HFFc6 (cell line): ENCODE measurements at places on chromosomes 5 and 9. TPM values are rescaled to one million over a fixed set of nuclear protein-coding genes. Genes with fewer than 3 reads are reported as not detected.

GRCh38 chr5:111043712-111044506, 27.6 kb upstream of the TSLP start:
- H3K27ac ChIP-seq = no peak overlapping the region
- H3K4me3 ChIP-seq = no peak overlapping the region
- H3K27me3 ChIP-seq = peaks cover 2% of the 10 kb centered on the region
- DNase-seq = no peak

DNA sequence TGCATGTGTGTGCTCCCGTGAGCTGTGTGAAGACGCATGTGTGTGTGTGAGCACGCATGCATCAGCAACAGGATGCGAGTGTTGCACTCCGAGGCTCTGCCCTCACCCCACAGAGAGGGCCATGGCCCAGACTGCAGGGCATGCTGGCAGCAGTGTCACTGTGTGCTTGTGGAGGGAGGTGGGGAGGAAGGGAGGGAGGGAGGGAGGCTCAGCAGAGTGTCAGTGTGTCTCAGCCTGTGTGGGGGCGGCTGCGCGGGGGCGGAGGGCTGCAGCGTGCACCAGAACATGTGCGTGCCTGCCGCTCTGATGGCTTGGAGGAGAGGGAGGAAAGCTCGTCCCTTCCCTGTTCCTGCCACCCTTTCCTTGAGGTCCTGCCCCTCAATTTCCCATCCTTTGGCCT, 5.3 kb downstream of the CAMK2A start:
- H3K4me1 ChIP-seq = peaks cover 49% of the 10 kb centered on the region
- H3K27ac ChIP-seq = no peak overlapping the region
- peaks cover 4% of the 10 kb centered on the region for H3K27me3 ChIP-seq
- no peak for DNase-seq
- H3K4me3 ChIP-seq = no peak overlapping the region

- no peak overlapping the region for H3K27ac ChIP-seq
- DNase-seq = peak; percentile 25
- no peaks in the 10 kb centered on the region for H3K36me3 ChIP-seq
- peak overlapping the region; percentile 44; the same call in 1 of the 2 replicates for H3K4me3 ChIP-seq
- peaks cover 22% of the 10 kb centered on the region for H3K27me3 ChIP-seq
These were observed 84.5 kb downstream of the ACER2 start for GRCh38 chr9:19493174-19493811.

- H3K4me3 ChIP-seq = no peak overlapping the region
- no peak overlapping the region for H3K27ac ChIP-seq
- DNase-seq = no peak
- H3K27me3 ChIP-seq = no peaks in the 10 kb centered on the region; the same call in 1 of the 2 replicates
- no peaks in the 10 kb centered on the region; the same call in 1 of the 2 replicates for H3K4me1 ChIP-seq
These were observed 96.3 kb downstream of the ATPSCKMT start for GRCh38 chr5:10153394-10153793.

DNA sequence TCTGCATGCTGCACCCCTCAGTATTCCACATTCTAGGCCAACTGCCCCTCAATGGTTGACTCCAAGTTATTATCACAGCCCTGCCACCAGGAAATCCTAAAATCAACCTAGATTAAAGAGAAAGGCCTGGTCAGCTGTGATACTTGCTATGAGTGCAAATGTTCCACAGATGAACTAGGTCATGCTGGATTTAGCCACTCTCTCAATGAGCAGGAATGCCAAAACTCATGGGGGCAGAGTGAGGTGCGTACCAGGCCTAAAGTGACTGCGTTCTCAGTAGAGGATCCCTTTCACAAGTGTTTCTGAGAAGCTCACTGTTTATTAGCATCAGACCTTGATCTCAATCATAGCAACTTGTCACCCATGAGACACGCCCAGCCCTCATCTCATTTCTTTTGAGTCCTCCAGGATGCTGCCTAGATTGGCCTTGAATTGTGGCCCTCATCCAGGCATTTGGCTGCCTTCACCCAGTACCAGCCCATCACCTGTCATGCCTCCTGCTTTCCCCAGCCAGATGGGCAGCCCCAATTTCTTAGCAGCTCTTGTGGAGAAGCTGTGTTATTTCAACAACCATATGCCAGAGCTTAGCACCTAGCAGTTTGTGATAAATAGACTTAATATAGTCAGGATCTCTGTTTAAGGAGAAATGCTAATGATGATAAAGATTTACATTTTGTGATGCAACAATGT, 383.9 kb downstream of the CTNND2 start:
- DNase-seq = no peak
- no peaks in the 10 kb centered on the region for H3K36me3 ChIP-seq
- H3K4me1 ChIP-seq = no peaks in the 10 kb centered on the region
- no peak overlapping the region for H3K4me3 ChIP-seq

GRCh38 chr9:75482566-75482965, 394.3 kb downstream of the OSTF1 start:
- no peak for DNase-seq
- peaks cover 5% of the 10 kb centered on the region; the same call in 1 of the 2 replicates for H3K36me3 ChIP-seq
- H3K4me3 ChIP-seq = no peak overlapping the region
- no peak overlapping the region for H3K27ac ChIP-seq

DNA sequence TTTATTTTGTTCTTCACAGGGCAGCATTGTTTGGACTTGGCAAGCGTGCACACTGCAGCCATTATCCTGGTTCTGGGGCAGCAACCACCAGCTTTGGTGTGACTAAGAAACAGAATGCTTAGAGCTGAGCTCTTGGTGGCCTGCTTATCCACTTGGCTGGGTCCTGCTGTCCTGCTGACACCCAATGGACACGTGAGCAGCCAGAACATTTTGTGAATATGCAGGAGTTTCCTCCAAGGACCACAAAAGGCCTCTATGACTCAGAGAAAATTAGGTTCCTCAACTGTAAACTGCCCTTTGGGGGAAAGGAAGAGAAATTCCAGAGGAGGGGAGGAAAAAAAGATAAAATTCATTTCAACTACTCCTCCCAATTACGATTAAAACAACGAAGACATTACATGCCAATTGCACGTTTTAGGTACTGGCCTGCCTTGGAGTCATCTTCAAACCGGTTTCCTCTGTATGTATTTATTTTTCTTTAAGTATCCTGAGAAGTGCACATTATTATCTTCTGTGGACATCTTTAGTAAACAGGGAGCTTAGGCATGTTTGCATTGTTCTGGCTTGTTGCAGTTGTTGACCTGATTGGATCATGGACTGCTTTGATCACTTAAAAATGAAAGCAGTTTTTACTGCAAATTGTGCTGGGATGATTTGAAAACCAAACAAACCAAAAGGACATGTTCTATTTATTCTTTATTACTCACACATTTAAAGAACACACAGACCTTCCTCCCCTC, 82.3 kb upstream of the TLE4 start:
- H3K36me3 ChIP-seq = peaks cover 10% of the 10 kb centered on the region
- DNase-seq = peak; percentile 91
- peak overlapping the region; percentile 82 for H3K4me3 ChIP-seq
- H3K4me1 ChIP-seq = peaks cover 68% of the 10 kb centered on the region
- H3K27me3 ChIP-seq = no peaks in the 10 kb centered on the region; the same call in 1 of the 2 replicates

- DNase-seq = no peak
- H3K4me3 ChIP-seq = no peak overlapping the region
- H3K4me1 ChIP-seq = no peaks in the 10 kb centered on the region
- H3K27ac ChIP-seq = no peak overlapping the region
These were observed 9.5 kb downstream of the HK3 start for GRCh38 chr5:176889321-176890280.

GRCh38 chr9:79759460-79759859, 187.7 kb downstream of the TLE4 start:
- no peak overlapping the region for H3K4me3 ChIP-seq
- H3K27me3 ChIP-seq = peaks cover 4% of the 10 kb centered on the region
- H3K4me1 ChIP-seq = peaks cover 45% of the 10 kb centered on the region
- H3K36me3 ChIP-seq = no peaks in the 10 kb centered on the region

- no peak for DNase-seq
- no peaks in the 10 kb centered on the region; the same call in 1 of the 2 replicates for H3K36me3 ChIP-seq
- H3K27ac ChIP-seq = no peak overlapping the region
- H3K4me3 ChIP-seq = no peak overlapping the region
- H3K4me1 ChIP-seq = no peaks in the 10 kb centered on the region
- no peaks in the 10 kb centered on the region; the same call in 1 of the 2 replicates for H3K27me3 ChIP-seq
These were observed 70.3 kb downstream of the PGM5 start for GRCh38 chr9:68426755-68427154.

DNA sequence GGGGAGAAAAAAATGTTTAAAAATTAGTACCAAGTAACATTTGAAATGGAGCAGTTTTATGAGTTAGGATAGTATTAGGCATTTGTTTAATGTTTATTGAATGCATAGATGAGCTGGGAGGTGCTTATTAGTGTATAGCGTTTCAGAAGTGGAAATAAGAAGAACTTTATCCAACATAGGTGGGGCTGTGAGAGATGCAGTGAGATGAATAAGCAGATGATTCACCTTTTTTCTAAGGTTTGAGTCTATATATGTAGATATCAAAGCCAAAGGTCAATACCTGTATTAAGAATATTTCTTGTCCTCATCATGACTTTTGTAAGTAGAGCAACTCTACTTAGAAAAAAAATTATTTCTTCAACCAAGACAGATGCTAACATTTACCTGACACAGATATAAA, 54.6 kb upstream of the POU4F3 start:
- H3K4me1 ChIP-seq = peaks cover 19% of the 10 kb centered on the region
- DNase-seq = no peak
- H3K4me3 ChIP-seq = peak overlapping the region; percentile 25
- peak overlapping the region; percentile 81 for H3K27ac ChIP-seq
- peaks cover 1% of the 10 kb centered on the region; the same call in 1 of the 2 replicates for H3K27me3 ChIP-seq

Gene GARIN3
- total RNA-seq = not detected in 3 replicates

Gene TSSK1B
- not detected in 3 replicates for total RNA-seq

Gene ORM2
- not detected in 3 replicates for total RNA-seq

Gene AQP7
- total RNA-seq = not detected in 3 replicates

Gene FBP1
- not detected in 3 replicates for total RNA-seq

Gene TIMD4
- not detected in 3 replicates for total RNA-seq
